NCI-H2227 treated with DMSO at 0.1 percent for 48 hours (cell line): ENCODE measurements at places on chromosomes 3 and 15.
A peak's percentile ranks its signal among the peaks of the same experiment; 100 is the strongest.

- DNase-seq, result no peak
Observed at GRCh38 chr3:152192936-152193672, 75.6 kb upstream of the MBNL1 start.

- peak; percentile 7 for DNase-seq
Observed at GRCh38 chr3:10983219-10983916, 9.2 kb upstream of the SLC6A1 start.

GRCh38 chr3:142211034-142211433, 14.4 kb downstream of the GK5 start:
- no peak for DNase-seq

GRCh38 chr15:39939487-39940452, 5.9 kb downstream of the EIF2AK4 start:
- DNase-seq, result no peak

GRCh38 chr15:74390647-74391288, 23.3 kb upstream of the CYP11A1 start:
- DNase-seq, result no peak

GRCh38 chr15:42510258-42511006, 15.0 kb downstream of the SNAP23 start:
- no peak for DNase-seq

GRCh38 chr15:100681335-100681746, 79.0 kb downstream of the ASB7 start:
- DNase-seq, result no peak

DNA sequence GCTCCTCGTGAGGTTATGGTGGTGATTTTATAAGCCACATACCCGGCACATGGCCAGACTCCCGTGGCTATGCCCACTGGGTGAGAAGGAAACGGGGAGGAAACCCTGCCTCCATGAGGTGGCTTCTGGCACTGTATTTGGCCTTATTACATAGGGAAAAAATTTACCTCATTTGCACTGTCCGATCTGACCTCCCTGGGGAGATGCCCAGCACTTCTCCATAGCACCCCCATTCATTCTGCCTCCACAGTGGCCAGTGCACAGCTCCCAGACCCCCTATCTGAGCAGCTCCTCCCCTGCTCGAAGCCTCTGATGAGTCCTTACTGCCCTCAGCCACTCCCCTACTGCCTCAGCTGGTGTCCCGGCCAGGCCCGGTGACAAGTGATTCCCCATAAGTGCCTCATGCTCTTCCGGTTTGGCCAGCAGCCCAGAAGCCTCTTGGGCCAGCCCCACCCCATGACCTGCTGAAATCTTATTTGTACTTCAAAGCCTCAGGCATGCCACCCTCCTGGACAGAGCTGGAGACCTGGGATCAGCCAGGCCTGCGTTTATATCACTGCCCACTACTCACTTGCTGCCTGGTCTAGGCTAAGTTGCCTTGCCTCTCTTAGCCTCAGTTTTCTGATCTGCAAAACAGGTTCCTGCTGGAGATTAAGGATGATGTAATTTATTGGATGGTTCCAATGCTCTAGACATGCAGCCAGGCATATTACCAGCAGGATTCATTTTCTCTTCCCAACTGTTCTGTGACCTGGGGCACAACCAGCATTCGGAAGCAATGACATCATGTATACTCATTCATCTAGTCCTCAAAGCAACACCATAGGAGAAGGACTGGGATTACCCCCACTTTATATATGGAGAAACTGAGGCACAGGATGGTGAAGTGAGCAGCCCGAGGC, 30.6 kb upstream of the SLC6A6 start:
- DNase-seq, result peak; percentile 21

GRCh38 chr15:64807751-64808222, 17.7 kb downstream of the PIF1 start:
- DNase-seq, result no peak

DNA sequence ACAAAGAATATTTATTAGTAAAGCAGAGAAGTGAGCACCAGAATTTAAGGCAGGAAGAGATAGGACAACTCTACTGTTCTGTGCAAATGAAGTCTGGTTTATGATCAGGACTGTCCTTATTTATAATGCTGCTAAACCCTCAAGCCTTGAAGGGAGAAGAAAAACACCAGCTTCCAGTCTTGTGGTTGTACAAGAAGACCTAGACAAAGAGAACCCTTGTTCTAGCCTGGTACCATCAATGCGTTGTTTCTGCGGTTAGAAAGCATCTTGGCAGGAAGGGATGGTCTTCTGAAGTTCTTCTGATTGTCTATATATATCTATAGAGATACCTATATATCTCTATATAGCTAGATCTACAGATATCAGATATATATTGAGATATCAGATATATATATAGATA, 33.8 kb downstream of the PDCD10 start:
- no peak for DNase-seq

DNA sequence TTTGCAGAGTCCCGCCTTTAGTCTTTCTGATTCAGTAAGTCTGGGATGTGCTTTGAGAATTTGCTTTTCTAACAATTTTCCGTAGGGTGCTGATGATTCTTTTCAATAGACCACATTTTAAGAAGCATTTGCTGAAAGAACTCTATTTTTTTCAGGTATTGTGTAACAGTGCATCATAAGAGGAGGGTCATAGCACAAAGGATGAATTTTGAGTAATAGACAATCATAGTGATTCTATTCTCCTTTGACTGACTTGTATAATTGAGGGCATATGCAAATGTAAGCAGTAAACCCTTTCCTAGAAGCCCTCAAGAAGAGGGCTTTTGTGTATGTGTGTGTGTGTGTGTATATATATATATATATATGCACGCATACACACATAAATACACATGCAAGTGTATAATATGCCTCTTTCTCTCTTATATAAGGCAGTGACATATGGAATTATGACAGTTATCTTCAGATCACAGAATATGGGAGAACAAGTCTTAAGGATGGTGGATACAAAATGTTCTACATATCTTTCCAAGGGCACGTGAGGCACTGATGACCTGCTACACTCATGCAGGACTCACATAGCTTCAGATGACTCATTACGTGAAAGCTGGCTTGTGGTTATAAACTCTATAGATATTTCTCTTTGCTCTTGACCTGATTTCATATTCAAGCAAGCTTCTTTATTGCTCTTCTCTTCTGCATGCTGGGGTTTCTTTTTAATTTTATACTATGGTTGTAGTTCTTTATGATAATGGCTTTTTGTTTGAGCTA, 6.5 kb upstream of the PLSCR1 start:
- DNase-seq, result no peak

GRCh38 chr15:93223803-93224202, 134.8 kb upstream of the RGMA start:
- no peak for DNase-seq

GRCh38 chr3:194657439-194657838, 14.6 kb downstream of the LSG1 start:
- DNase-seq, result no peak

- DNase-seq, result no peak
Observed at GRCh38 chr3:179038216-179038898, 33.3 kb downstream of the ZMAT3 start.

- DNase-seq, result no peak
Observed at GRCh38 chr3:83946554-83946953, 1012.2 kb upstream of the CADM2 start.

DNA sequence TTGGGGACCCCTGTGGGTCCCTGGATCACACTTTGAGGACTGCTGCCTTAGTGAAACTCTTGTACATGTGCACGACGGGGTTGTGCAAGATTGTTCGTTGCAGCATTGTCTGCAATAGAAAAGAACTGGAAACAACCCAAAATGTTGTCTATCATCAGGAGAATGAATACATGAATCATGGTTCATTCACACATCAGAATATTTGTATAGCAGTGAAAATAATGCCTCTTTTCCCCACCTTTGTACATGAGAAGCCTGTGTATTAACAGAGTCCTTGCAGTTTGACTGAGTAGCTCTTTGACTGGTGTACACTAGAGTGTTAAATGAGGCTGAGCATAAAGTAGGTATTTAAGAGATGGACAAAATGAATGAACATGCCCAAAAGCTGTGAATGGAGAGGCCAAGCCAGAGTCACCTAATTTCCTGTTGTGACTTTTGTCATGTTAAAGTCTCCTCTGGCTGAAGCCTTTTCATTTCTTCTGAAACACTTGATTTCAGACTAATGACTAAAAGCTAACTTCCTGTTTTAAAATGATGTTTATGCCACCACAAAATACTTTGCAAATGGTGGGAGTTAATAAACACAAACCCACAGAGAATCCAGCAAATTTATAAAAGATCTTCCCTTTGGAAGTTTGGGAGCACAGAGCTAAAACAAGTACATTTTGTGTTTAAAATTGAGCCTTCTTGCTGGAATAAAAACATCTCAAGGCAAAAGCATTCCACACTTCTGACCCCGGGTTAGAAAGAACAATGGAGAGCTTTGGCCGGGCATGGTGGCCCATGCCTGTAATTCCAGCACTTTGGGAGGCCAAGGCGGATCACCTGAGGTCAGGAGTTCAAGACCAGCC, 20.6 kb upstream of the USP3 start:
- no peak for DNase-seq

- DNase-seq, result no peak
Observed at GRCh38 chr3:178827285-178827856, 244.2 kb downstream of the ZMAT3 start.

DNA sequence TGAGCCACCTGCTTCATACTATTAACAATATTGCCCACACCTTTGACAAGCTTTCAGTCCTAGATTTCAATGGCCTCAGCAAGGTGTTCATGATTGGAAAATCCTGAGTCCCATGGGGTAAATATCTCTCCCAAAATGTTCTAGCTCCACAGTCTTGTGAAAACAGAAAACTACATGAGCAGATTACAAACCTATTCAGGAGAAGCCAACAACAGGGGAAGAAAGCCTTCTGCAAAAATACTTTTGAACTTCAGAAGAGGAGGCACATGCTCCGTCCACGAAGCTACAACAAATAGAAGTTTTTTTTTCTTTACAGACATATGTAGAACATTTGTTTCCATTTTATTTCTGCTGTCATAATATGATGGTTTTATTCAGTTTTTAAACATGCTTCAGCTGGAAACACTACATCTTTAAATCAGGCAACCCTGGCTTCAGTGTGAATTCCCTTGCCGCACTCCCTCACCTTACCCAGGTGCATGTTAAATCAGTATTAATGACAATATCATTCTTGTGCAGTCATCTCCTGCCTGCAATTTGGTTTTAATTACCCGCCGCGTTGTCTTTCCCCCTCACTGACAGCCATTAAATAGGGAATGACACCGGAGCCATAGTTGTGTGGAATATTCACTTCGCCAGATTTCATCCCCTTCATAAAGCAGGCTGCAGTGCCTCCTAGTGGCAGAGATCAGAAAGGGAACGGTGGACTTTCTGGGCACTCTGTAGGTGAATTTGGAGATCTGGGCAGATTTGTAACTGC, 725.5 kb upstream of the ARRDC4 start:
- peak; percentile 51 for DNase-seq

GRCh38 chr15:98442901-98443300, 205.4 kb upstream of the IGF1R start:
- no peak for DNase-seq

- DNase-seq, result no peak
Observed at GRCh38 chr3:145899241-145899640, 261.7 kb downstream of the PLOD2 start.
